Activated CD8-positive, alpha-beta memory T cell treated with anti-CD3 and anti-CD28 coated beads, Interleukin-2, amount 50 U/mL, for 4 hours (primary cell): ENCODE measurements at places on chromosomes 6 and 20.
A peak's percentile ranks its signal among the peaks of the same experiment; 100 is the strongest.

DNA sequence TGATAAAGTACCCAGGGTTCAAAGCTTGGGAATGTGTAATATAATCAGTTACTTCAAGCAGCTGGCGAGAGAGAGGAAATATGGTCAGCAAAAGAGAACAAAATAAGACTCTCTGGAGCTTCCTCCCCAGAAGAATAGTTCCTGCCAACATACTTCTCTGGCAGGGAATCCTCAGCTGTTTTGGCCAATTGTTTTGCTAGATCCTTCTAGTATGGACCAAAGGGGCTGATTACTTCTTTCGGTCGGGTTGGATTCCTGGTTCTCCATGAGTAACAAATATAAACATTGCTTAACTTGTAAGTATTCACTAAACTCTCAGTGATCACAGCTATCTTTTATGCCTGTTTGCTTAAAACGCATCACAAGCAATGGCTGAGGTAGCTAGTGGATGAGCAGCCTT is 31.4 kb upstream of the FBXO9 start:
- no peak for DNase-seq

DNA sequence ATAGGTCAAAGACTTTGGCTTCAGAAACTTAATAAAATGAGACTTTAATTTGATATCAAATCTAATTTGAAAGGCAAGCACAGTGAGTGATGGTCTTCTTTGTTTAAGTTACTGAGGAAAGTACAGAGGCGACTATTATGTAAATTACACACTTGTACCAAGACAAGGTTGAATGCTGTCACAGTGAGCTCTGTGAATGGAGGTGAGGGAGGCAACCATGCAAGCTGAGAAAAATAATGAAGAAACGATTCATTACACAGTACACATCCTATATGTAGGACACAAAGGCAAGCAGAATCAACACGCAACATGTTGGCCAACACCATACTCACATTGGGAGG is 46.8 kb upstream of the CCDC28A start:
- DNase-seq: no peak

- no peak for DNase-seq
Observed at GRCh38 chr6:108805611-108806167, 42.5 kb upstream of the ARMC2 start.

DNA sequence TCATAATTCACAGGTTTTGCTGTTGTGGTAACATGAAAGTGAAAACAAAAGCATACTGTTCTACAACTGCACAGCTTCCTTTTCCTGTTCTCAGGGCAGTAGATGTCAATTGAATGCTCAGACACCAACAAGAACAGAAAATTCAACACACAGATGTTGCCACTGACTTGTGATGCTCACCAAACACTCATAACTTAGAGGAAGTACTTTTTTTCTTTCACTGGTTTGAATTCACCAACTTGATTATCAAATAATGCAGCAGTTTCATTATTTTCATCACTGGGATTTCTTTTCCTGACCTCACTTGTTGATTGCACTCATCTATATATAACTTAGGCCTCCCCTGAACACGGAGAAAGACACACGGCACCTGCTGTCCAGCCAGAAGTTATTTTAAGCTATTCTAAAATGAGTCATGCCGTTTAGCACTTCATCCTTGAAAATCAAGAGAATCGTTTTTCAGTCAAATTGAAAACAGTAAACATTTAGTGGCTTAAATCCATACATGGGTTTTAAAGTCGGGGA is 949 bp downstream of the TXLNB start:
- no peak for DNase-seq

GRCh38 chr20:58109126-58109880 is 119.2 kb downstream of the ANKRD60 start:
- DNase-seq: no peak

- no peak for DNase-seq
Observed at GRCh38 chr20:2709205-2709981, 16.8 kb downstream of the EBF4 start.

GRCh38 chr6:92849636-92850035 is 569.7 kb downstream of the EPHA7 start:
- no peak for DNase-seq

DNA sequence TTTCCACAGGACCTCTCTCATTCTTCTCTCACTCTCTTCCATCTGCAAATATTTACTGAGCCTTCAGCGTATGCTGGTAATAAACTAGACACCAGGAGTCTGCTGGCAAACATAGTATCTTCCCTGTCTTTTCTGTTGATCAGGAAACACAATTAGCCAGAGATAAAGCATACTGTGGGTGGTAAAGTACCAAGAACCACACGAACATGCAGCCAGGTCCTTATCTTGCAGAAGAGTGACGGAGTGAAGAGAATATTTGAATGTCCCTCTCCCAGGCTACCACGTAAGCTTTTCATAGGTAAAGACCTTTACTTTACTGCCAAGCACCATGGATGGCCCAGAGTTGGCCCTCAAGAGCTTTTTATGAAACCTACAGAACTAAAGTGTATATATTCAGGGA is 13.3 kb downstream of the FHL5 start:
- DNase-seq: no peak

DNA sequence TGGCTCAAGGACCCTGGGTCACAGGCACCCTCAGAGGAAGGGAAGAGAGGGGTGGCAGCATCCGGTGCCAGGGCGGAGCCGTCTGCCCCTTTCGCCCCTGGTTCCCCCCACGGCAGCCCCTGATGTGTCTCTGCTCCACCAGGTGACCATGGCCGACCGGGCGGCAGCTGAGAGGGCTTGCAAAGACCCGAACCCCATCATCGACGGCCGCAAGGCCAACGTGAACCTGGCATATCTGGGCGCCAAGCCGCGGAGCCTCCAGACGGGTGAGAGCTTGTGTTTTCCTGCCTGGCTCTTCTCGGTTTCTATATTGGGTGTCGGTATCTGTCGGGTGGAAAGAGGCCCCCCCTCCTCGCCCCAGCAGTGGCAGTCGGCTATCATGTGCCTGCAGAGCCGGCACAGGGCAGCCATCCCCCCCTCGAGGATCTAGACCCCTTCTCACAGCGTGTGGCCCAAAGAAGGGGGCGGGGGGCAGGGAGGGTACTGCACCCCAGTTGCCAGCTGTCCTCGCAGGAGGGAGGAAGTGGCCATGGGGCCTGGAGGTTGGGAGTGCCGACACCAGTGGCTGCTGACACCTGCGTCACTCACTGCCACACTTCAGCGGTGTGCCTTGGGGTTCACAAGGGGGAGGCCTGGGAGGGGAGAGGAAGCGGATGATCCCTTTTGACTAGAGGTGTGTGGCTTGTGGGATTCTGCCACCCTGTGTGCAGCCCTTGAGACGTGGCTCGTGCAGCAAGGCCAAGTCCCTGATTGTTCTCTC is 1.5 kb downstream of the RBM38 start:
- peak; percentile 66 for DNase-seq

GRCh38 chr6:43903739-43904290 is 133.8 kb downstream of the VEGFA start:
- no peak for DNase-seq

DNA sequence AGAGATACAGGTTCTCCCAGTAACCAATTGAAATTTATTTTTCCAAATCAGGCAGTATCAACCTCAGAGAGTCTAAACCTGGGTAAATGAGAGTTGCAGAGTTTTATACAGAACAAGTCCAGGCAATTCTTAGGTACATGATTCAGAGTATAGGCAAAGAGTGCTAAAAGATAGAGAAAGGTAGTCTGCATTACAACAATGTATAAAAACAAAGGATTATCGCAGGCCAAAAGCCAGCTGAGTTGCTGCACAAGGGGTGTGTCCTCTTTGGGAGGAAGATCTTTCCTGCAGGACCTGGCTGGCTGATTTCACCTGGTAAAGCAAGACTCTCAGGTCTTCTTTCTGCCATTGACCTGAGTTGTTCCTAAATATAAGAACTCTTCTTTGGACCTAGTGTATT is 48.9 kb upstream of the ECHDC1 start:
- DNase-seq: no peak
